ENCODE measurements at places on chromosomes 7 and 10. TPM values are rescaled to one million over a fixed set of nuclear protein-coding genes. Genes with fewer than 3 reads are reported as not detected.

Gene CFAP43
- total RNA-seq = 6.0 TPM

Gene NRCAM
- total RNA-seq = 42.6 TPM

Gene MOGAT3
- not detected for total RNA-seq

Gene ABCB4
- not detected for total RNA-seq

Gene TBATA
- total RNA-seq = not detected

Gene HMX3
- not detected for total RNA-seq

Gene KIAA1549
- 20.2 TPM for total RNA-seq

Gene CHST15
- 23.8 TPM for total RNA-seq

Gene SORCS1
- total RNA-seq = not detected

Gene ADIRF
- total RNA-seq = 72.8 TPM

Gene GCC1
- total RNA-seq = 25.2 TPM

Gene MGAM2
- not detected for total RNA-seq

Gene CARD11
- 63.3 TPM for total RNA-seq

Gene PDE6C
- total RNA-seq = not detected

Gene CYP17A1
- total RNA-seq = not detected

Gene PLAC9
- total RNA-seq = 2.1 TPM

Data from PC-9 (cell line).